ENCODE measurements at places on chromosomes 12 and 14.

GRCh38 chr14:77589099-77589498, 27.3 kb downstream of the SPTLC2 start:
- no peak for DNase-seq

- DNase-seq, result no peak
These were observed 398.5 kb downstream of the FSCB start for GRCh38 chr14:44108601-44109000.

- no peak for DNase-seq
These were observed 270.5 kb downstream of the DUSP6 start for GRCh38 chr12:89081719-89082369.

DNA sequence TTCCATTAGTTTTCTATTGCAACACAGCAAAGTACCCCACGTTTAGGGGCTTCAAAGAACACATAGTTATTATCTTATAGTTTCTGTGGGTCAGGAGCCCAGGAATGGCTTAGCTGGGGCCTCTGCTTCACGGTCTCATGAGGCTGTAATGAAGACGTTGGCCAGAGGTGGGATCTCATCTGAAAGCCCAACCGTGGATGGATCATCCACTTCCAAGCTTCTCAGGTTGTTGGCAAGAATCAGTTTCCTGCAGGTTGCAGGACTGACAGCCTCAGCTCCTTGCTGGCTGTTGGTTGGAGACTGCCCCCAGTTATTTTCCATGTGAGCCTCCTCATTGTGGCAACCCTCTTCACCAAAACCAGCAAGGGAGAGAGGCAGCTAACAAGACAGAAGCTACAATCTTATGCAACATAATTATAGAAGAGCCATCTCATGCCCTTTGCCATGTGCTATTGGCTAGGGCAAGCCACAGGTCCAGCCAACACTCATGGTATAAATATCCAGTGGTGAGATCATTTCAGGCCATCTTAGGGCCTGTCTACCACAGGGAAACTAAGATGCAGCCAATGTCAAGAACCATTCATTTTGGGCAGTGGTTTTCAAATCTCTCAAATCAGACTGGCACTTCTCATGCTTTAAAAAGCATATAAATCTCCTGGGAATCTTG, 452.4 kb downstream of the MED13L start:
- DNase-seq, result no peak

DNA sequence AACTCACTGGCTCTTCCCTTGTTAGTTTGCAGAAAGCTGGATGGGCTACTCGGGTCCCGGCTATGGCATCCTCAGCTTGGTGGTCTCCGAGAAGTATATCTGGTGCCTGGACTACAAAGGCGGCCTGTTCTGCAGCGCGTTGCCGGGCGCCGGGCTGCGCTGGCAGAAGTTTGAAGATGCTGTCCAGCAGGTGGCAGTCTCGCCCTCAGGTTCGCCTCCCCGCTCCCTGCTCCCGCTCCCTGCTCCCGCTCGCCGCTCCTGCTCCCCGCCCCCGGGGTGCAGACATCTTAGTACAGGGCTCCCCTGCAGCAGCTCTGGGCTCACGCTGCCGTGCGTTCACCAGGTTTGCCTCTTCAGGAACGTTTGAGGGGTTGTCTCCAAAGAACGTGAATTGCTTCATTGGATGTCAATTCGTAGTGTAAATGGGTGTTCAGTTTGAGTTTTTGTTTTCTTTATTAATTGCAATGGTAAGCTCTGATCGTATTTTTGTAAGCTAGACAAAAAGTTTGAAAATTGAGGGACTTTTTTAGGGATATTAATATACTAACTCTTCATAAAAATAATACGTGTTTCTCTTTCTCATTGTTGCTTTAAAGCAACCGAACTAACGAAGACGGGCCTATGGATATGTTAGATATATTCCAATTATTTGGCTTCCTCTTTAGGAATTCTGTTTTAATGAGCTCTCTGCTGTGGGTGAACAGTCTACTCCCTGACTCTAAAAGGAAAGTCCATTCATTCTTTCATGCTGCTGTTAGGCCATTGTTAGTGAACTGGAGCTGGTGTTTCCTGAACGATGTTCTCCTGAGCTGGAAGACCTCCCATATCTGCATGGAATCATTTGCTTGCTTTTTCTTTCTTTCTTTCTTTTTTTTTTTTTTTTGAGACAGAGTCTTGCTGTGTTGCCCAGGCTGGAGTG, 71.3 kb downstream of the ANKRD9 start:
- peak; percentile 77 for DNase-seq

DNA sequence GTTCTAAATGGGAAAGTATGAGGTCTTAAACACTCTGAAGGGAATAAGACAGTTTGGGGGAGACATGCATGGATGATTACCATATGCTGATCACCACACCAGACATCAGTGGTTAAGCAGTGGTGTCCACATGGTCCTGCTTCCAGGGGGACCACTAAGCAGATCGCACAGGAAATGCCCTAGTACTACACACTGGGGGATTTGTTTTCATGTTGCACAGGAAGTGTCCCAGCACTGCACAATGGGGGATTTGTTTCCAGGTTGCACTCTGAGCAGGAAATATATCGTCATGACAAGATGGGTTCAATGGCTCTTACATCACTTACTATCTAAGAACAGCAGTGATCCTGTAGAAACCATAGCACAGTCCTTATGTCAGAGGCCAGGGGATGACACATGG, 245.5 kb downstream of the BCL11B start:
- peak; percentile 43 for DNase-seq

- DNase-seq, result peak; percentile 88
These were observed at the start of gene TMEM106C for GRCh38 chr12:47963340-47964040. Gene TMEM106C, plus strand, starts transcription at chr12:47963596. Its CDS starts 641 bp downstream, at chr12:47964237.

- DNase-seq, result peak; percentile 78
These were observed 354.9 kb downstream of the DIO2 start for GRCh38 chr14:79856381-79856780.

DNA sequence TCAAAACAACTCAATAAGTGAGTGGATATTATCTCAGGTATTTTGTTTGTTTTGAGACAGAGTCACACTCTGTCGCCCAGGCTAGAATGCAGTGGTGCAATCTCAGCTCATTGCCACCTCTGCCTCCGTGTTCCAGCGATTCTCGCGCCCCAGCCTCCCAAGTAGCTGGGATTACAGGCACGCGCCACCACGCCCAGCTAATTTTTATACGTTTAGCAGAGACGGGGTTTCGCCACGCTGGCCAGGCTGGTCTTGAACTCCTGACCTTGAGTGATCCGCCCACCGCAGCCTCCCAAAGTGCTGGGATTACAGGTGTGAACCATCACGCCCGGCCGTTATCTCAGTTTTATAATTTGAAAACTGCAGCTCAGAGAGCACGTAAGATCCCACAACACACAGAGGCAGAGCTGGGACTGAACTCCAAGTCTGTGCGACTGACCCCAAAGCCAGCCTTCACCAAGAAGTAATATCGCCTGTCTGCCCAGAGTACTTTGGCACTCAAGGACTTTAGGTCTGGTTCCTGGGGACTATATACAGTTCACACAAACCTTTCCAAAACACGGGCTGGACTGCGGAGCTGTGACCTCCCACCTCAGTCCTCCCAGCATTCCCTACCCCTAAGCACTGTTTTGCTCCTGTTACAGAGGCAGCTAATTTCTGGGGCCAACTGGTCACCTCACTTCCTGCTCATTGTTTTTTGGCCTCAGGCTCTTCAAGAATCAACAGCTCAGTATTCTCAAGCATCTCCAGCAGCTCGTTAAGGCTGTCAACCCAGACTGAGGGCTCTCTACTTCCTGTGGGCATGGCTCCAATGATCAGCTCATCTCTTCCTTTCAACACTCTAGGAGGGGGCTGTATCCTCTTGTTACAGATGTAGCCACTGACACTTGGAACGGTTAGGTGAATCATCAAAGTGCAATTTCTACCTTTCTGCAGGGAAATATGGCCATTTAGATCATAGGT, 22.5 kb downstream of the TESC start:
- DNase-seq, result peak; percentile 9

GRCh38 chr14:93895023-93895604, 32.0 kb upstream of the FAM181A start:
- DNase-seq, result no peak

DNA sequence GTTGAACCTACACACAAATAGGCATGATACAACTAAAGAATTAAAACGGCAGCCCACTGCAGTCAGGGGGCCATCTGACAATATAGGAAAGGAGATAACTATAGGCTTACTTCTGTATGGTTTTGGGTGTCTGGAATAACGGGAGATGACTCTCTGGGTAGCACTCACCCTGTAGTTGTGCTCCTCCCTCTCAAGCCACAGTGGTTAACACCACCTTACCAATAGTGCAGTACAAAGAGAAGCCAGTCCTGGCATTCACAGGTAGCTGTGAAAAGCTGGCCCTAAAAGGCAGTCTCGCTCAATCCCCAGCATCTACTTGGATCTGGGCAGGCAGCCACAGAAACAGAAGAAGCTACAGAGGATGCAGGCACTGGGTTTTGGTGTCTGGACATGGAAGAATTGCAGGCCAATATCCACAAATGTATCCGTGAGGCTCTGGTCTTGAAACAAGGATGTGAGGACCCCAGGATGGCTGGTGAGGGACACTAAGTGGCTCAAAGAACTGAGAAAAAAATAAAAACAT, 93.0 kb downstream of the DPF3 start:
- no peak for DNase-seq

- DNase-seq, result no peak
These were observed 129.4 kb downstream of the PPM1H start for GRCh38 chr12:62805517-62805916.

GRCh38 chr12:68984796-68985573, 52.0 kb upstream of the CPM start:
- no peak for DNase-seq

DNA sequence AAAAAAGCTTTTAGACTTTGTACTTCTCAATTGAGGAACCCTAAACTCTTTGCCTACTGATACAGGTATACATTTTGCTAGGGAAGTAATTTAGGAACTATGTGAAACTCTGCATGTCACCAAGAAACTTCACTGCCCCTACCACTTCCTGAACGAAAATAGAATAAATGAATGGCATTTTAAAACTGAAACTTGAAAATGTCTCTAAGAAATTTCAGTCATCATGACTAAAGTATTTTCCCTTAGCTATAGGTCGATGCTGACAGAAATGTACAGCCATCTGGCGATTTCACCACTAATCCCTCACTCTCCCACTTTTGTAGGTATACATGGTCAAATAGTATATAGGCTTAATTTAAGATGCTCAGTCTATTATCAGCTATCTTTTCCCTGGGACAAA, 194.9 kb upstream of the SYT10 start:
- no peak for DNase-seq

- DNase-seq, result no peak
These were observed 2.4 kb downstream of the SLC11A2 start for GRCh38 chr12:51023625-51024382.

GRCh38 chr14:100290607-100291304, 15.5 kb downstream of the SLC25A29 start:
- no peak for DNase-seq

- DNase-seq, result no peak
These were observed 164.2 kb downstream of the CALM1 start for GRCh38 chr14:90560991-90561390.

- DNase-seq, result no peak
These were observed 38.9 kb downstream of the GPR65 start for GRCh38 chr14:88043529-88044443.

DNA sequence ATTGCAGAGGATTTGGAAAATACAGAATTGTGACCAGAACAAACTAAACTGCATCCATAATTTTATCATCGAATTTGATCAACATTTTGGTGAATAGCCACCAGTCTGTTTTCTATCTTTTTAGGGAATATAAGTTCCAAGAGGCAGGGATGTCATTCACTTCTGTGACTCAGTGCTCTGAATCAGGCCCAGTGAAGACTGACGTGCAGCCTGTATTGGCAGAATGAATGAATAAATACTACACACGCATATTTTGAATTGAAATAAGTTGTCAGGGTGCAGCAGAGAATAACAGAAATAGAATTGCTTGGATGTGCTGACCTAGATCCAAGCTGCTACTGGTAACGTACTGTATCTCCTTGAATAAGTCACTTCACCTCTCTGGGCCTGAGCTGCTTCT, 1.3 kb upstream of the EMP1 start:
- no peak for DNase-seq

DNA sequence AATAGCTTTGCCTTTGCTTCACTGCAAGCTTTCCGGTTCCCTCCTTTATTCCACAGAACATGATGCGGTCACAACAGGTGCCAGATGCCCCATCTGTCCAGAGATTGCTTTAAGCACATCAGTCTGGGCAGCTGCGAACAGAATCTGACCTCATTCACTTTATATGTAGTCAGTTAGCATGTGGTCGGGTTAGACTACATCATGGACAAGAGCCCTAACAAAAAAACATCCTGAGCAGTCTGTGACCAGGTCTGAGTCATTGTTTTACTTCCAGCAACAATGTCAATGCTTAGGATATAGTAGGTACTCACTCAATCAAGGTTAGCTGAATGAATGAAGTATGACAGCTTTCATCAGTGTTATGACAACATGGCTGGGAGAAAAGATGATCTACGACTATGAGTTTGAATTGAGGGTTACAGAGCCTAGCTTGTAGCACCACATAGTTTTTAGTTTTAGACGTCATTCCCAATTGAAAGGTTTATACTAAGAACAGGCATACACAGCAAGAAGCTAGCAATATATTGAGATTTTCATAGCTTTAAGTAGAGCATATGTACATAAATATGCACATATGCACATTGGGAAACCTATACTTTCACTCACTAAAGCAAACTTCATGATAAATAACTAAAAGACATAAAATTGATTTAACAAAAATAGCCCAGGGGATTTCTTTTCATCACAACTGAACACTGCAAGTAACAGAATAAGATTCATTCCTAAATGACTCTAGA, 64.2 kb upstream of the TMCC3 start:
- peak; percentile 21 for DNase-seq

DNA sequence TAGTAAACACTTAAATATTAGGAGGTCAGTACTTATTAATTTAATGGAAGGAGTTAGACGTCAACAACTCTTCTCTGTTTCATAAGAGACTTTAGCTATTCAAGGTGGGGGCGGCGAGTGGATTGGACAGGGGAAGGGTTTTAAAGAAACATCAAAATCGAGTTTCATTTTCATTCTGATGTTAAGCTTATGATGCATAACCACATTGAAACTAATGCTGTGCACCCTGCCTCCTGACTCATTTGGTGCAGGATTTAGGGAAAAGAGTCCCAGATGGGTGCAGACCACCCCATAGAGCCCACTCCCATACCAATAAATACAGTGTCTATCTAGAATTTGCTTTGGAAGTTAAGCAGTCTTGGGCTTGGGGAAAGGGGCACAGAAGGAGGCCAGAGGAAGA, 7.4 kb downstream of the ZBTB39 start:
- no peak for DNase-seq

GRCh38 chr12:124433147-124433874, 134.1 kb downstream of the NCOR2 start:
- DNase-seq, result no peak

DNA sequence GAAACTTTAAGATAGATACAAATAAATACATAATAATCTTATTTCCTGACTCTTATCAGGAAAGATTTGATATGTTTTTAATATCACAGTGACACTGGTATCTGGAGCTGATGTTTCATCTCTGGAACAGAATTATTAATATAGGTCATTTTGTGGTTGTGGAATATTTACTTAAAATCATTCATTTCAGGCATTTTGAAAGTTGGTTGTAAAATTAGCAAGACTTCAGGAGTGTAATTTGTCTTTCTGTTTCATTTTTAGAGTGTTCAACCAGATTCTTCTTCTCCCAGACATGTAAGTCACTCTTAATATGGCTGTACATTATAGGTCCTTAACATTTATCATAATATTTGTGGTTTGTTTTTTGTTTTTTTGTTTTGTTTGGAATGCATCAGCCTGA, 115.7 kb downstream of the PCNX1 start:
- DNase-seq, result no peak

GRCh38 chr14:68124979-68125731, 305.6 kb downstream of the RAD51B start:
- peak; percentile 66 for DNase-seq
